Mesenchymal stem cell (in vitro differentiated cells and primary cell): ENCODE measurements at places on chromosomes 12 and 14.

DNA sequence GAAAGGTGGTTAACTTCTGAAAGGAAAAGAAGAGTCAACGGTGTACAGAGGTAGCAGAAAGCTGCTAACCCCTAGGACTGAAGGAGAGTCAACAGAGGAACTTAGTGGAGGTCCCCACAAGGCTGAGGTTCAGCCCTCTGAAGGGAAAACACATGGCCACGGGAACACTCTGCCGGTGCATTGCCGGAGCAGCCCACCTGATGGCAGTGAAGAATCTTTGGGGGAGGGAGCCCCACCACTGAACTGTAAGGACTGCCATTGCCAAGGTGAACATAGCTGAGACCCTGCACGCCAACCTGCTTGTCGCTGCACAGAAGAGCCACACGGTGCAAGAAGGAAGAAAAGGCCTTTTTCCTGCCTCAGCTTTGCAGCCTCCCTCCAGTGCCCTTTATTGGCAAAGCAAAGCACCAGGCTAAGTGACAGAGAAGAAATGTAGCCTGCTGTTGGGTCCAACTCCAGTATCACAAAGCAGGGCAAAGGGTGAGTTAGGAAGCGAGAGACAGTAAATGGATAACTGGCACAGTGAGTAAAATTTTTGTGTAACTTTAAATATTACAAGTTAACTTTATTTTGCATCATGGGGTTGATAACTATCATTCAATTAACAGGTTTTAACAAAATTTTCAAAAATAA is 76.9 kb downstream of the LIN52 start:
- no peak for DNase-seq

DNA sequence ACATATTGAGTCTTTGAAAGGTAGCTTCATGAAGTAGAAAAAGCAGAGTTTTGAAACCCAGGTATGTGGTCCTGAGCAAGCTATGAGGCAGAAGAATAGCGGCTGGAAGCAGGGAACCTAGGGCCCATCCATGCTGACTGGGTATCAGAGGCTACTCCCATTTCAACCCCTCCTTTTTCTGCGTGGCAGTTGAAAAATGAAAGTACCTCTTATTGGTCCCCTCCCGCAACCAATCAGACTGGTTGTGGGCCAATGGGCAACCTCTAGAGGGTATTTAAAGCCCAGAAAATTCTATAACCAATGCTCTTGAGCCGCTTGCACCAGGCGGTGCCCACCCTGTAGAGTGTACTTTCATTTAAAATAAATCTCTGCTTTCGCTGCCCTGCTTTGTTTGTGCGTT is 1.6 kb upstream of the SNRPF start:
- no peak for DNase-seq

GRCh38 chr14:87630846-87631245 is 362.1 kb downstream of the GALC start:
- peak; percentile 49 for DNase-seq

- peak; percentile 65 for DNase-seq
These were observed 100.7 kb upstream of the ATF7IP start for GRCh38 chr12:14264778-14265177.

DNA sequence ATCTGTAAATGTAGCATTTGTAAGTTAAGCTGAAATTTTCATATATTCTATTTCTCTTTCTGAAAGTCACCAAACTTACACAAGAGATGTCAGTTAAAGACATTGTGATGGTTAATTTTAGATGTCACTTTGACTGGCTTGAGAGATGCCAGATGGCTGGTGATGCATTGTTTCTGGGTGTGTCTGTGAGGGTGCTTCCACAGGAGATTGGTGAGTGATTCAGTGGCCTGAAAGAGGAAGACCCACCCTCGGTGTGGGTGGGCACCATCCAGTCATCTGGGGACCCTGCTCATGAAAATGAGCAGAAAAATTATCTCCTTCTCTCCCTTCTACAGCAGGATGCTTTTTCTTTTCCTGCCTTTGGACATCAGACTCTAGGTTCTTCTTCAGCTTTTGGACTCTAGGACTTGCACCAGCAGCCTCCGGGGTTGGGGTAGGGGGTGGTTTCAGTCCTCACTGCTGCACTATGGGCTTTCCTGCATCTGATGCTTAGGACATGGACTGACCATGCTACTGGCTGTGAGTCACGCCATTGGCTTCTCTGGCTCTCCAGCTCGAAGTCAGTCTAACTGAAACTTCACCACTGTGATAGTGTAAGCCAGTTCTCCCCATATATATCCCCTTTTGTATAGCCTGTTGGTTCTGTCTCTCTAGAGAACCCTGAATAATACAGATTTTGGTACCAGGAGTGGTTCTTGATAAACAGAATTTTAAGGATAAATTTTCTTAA is 20.9 kb downstream of the PDE6H start:
- peak; percentile 80 for DNase-seq

GRCh38 chr14:104157016-104157928 is 18.9 kb downstream of the KIF26A start:
- DNase-seq: no peak

GRCh38 chr12:105025890-105026289 is 39.8 kb downstream of the NOPCHAP1 start:
- DNase-seq: no peak

GRCh38 chr12:14802721-14803010 is 612 bp downstream of the WBP11 start:
- DNase-seq: no peak

- no peak for DNase-seq
These were observed 69.2 kb downstream of the C2CD5 start for GRCh38 chr12:22474970-22475720.

- no peak for DNase-seq
These were observed 599 bp downstream of the PAPLN start for GRCh38 chr14:73237786-73238423.

DNA sequence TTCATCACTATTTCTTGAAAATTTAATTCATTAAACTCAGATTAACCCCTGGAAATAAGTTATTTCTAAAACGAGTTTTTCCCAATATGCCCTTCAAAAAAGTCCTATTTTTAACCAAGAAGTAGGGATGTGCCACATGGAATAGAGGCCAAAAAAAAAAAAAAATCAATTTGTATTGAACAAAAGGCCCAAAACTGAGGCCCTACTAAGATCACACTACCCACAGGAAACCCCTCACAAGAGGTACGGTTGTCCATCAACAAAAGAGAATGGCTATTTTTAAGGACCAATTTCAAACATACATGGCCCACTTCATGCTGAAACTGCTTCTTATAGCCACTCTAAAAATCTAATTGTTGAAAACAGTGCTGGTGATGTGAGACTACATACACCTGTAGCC is 7.5 kb upstream of the BAZ2A start:
- DNase-seq: no peak
